Stimulated activated CD8-positive, alpha-beta memory T cell treated with anti-CD3 and anti-CD28 coated beads, Interleukin-4, amount 100 ng/mL, for 24 hours (primary cell): ENCODE measurements at places on chromosomes 7 and 10.
A peak's percentile ranks its signal among the peaks of the same experiment; 100 is the strongest.

- DNase-seq, result no peak
These were observed 175.1 kb downstream of the COBL start for GRCh38 chr7:51141451-51142003.

DNA sequence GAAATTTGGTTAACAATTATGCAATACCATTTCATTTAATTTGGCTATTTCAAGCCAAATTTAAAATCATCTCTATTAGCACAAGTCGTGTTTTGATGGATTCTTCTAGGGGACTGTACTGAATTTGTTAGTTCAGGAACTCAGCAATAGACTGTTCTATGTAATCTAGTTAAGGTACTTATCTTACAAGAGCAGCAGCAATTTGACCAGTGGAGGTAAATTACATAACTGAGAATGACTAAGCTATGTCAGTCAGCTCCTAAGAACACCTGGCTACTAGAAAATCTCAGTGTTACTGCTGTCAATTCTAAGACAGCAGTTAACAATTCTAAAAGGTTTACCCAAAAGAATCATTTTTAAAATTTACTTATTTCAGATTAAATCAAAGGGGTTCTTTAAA lies 513.9 kb upstream of the ZWINT start:
- no peak for DNase-seq

DNA sequence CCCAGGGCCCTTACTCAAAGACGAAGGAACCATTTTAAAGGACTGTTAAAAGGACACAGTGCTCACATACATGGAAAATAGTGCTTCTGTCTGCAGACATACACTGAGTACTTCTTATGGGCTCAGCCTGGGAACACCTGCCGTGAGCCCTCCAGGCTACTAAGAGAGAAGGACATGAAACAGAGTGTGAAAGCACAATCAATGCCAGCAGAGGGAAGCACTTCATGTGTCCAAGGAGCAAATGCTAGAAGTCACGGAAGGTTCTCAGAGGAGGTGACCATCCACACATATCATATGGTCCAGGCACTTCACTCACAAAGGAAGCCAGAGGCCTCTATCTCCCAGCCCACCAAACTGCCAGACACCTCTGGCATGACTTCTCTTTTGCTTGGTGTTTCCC lies 15.5 kb downstream of the ELMO1 start:
- DNase-seq, result no peak

GRCh38 chr7:125568799-125569198 lies 639.2 kb upstream of the POT1 start:
- DNase-seq, result no peak

GRCh38 chr10:13994932-13995331 lies 335.8 kb downstream of the FRMD4A start:
- DNase-seq, result no peak

GRCh38 chr7:151283302-151283701 lies 34.8 kb upstream of the SMARCD3 start:
- DNase-seq, result no peak

DNA sequence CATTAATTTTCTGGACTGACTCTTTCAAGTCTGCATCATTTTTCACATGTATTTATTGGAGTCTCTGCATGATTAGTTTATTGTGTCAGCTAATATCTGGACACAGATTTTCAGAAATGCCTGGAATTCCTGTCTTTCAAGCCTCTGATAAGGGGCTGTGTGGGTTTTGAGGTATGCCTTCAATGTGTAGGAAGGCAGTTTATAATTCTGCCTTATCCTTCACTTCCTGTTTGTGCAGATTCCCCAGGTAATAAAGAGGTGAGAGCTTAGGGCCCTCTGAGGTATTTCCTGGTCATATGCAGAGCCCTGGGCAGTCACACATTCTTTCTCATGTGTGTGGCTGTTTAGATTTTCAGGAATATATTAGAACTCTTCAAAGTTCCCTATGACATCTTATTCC lies 79.4 kb upstream of the PRKCQ start:
- DNase-seq, result no peak

GRCh38 chr7:133253519-133253875 lies 619 bp downstream of the EXOC4 start:
- no peak for DNase-seq

GRCh38 chr10:106746868-106747267 lies 417.6 kb downstream of the SORCS1 start:
- DNase-seq, result no peak

DNA sequence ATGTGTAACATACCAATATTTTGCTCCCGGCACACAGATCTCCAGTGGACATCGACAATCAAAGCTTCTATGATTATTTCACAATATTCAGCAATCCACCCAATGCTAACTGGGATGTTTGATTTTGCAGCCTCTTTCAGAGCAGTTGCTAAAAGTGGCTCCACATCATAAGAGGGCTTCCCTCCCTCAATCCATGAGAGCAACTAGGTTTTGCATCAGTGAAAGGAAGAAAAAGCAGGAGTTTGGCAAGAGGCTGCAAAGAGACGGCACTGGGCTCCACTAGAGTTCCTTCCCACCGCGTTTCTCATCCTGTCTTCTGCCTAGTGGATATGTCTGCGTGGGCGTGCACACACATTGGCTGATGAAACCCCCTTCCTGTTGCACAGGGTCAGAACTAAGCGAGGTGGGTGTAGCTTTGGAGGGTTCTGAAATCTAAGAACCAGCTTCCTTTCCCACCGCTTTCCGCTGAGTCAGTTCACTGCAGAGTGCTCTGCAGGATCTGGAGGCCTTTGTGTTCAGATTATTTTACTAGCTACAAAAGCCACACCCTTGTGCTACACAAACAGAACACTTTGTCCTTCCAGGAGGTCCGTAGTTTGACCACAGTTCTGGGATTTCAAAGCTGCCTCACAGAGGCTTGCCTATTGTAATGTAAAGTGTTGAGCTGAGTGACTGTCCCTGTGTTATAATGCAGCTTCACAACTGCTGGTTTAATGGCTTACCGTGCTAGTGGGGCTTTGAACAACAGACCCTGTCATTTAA lies 28.1 kb downstream of the ARL4A start:
- DNase-seq, result peak; percentile 4

DNA sequence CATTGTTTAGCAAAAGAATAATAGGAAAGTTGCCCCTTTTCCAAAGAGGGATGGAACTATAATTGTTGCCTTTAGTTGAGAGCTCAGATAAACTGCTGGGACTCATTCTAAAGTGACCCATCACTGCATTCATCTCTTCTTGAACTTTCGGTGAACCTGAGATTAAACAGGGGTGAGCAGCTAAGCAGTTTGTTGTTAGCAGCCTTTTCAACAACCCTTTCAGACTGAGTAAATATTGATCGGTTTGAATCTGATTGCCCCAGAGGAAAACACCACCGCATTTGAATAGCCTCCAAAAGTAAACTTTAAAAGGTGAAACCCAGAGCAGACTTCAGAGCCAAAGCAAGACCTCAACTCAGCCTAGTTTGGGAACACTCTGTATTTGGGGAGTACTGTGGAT lies 4.7 kb downstream of the HOXA1 start:
- no peak for DNase-seq

- no peak for DNase-seq
These were observed 25.2 kb downstream of the VCL start for GRCh38 chr10:74022926-74023629.

DNA sequence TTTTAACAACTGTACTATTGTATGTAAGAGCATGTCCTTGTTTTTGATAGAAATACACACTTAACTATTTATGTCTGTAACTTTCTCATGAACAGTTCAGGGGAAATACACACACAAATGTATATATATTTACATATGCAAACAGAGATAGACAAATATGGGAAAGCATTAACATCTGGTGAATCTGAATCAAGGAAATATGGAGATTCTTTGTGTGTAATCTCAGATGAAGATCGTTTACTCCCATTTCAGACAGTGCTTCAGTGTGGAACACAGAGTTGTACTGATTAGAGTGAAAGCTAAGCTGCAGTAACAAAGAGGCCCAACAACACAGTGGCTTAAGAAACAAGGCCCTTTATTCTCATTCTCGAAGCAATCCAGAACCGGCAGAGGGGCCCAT lies 26.3 kb upstream of the NPVF start:
- no peak for DNase-seq

GRCh38 chr7:111914291-111914690 lies 291.9 kb downstream of the DOCK4 start:
- DNase-seq, result no peak

DNA sequence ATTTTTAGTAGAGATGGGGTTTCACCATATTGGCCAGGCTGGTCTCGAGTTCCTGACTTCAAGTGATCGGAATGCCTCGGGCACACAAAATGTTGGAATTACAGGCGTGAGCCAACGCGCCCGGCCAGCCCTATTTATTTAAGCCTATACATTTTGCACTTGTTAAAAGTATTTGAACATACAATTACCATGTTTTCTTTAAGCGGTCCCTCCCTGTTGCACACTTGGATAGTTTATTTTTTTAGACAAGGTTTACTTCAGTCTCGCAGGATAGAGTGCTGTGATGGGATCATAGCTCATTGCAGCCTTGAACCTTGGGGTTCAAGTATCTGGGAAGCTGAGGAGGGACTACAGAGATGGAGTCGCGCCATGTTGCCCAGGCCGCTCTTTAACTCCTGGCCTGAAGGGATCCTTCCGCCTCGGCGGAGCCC lies 35.7 kb upstream of the SRRM3 start:
- DNase-seq, result no peak

- no peak for DNase-seq
These were observed 2.5 kb upstream of the ODAD2 start for GRCh38 chr10:28001353-28001752.

DNA sequence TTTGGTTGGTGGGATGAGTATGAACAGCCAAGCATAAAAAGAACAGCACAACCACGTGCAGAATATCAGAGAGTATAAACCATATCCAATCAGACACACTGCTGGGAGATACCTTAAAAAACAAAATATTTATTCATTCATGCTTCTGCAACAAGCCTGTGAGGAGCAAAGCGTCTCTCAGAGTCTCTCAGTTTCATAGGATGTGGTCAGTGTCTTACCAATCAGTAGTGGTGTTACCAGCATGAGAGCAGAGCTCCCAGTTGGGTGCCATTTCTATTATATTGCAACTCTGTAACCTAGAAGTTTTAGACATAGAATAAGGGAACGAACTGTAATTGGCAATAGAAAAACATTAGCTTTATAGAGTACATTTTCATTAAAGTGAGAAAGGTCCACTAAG lies 445.9 kb upstream of the LRRN3 start:
- no peak for DNase-seq

GRCh38 chr10:81136261-81136660 lies 598.6 kb downstream of the SH2D4B start:
- no peak for DNase-seq

DNA sequence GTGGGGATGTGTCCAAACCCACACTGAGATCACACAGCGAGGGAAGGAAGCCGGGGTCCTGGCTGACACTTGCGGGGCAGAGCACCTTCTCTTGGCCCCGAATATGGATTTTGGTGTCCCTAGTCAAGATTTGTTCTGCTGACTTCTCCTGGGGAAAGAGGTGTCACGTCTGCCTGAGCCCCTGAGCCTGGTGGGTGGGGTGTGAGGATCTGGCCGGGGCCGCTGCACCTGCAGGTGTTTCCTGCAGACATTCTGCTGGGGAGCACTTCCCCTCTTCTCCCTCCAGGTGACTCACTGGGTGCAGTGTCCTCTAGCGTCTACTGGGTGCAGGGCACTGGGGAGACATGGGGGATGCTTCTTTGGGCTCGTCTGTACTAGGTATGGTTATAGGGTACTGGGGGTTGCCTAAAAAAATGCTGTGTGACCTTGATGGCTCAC lies 99.2 kb downstream of the GRK5 start:
- DNase-seq, result peak; percentile 45

GRCh38 chr7:155182406-155182970 lies 112.4 kb downstream of the HTR5A start:
- DNase-seq, result no peak

GRCh38 chr10:42691361-42692120 lies 53.2 kb upstream of the ZNF33B start:
- DNase-seq, result no peak

- no peak for DNase-seq
These were observed 38.0 kb upstream of the GPAM start for GRCh38 chr10:112221545-112221944.

GRCh38 chr7:44898039-44898438 lies 12.7 kb upstream of the PURB start:
- DNase-seq, result no peak

DNA sequence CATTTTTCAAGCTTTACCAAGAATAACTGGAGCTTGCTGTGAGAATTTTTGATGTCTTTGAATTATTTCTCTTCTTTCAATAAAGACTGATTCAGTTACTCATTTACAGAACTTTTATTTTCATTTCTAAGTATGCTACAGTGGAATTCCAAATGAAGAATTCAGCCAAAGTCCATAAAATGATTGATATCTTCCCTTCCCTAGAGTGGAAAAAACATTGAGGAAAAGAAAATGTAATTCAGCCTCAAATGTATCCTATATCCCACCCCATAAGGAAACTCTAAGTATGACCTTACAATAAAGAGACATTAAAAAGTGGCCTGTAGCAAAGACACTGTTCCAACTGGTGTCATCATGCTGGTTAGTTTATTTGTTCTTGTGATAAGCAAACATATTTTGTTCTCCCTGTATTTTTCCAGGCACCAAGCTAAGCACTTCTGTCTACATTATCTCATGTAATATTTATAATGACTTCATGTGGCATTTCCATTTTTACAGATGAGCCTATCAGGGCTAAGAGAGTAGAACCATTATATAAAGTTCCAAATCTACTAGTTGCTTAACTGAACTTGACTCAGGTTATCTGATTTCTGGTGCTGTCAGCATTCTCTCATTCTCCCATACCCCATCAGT lies 450.4 kb downstream of the NEBL start:
- DNase-seq, result no peak

GRCh38 chr7:135231686-135232085 lies 2.0 kb upstream of the STRA8 start:
- no peak for DNase-seq

DNA sequence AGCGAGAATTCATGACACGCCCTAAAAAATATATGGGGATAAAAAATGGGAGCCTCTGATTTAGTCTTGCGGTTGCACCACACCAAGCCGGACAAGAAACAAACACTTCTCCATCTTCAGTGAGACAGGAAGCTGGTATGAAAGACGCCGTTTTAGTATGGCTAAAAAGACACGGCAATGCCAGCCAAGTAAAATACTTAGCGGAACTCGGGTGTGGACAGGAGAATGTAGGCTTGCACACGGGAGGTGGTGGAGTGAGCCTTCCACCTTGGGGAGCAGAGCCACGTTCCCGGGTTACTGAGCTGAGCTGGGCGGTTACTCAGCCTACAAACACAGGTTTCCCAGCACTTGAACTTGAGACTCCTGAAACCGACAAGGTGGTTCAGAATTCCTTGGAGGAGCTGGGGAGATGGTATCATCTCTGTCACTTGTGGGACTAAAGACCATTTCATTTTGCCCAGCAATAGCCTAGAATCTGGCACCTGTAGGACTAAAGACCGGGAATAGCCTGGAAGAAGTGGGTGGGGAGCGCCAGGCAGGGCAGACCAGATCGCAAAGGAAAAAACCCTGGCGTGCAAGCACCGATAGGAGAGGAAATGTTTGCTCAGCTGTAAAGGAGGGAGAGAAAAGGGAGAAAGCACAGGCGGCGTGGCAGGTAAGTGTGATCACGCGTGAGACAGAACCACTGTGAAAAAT lies 34.8 kb upstream of the SEPHS1 start:
- no peak for DNase-seq

GRCh38 chr7:17144322-17144721 lies 154.1 kb upstream of the AHR start:
- DNase-seq, result peak; percentile 57
